AG09319 (cell line): ENCODE measurements at places on chromosomes 2 and 18.

GRCh38 chr2:176165370-176166050, 8.4 kb downstream of the HOXD3 start:
- DNase-seq = no peak

DNA sequence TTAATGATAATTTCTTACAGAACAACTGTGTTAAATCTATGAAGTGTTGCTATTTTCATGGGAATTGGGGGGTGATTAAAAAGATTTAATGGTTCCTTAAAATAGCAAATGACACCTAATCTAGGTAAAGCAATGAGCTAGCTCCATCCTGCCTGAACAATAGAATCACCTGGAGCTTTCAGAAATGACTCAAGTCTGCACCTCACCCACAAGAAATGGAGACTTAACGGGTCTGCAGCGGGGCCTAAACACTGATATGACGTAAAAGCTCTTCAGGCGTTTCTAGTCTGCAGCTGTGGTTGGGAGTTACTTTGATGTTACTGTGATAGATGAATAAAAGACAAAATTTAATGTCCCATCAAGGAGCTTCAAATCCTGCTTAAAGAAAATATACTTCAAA, 328.2 kb downstream of the RND3 start:
- DNase-seq = no peak

- DNase-seq = no peak
These were observed 7.7 kb upstream of the STPG4 start for GRCh38 chr2:47162780-47163179.

- no peak for DNase-seq
These were observed 196.4 kb downstream of the HRH4 start for GRCh38 chr18:24656551-24657443.

- no peak for DNase-seq
These were observed 393.0 kb upstream of the SALL3 start for GRCh38 chr18:78586586-78586985.

- DNase-seq = no peak
These were observed 21.3 kb downstream of the POU3F3 start for GRCh38 chr2:104875262-104875661.

DNA sequence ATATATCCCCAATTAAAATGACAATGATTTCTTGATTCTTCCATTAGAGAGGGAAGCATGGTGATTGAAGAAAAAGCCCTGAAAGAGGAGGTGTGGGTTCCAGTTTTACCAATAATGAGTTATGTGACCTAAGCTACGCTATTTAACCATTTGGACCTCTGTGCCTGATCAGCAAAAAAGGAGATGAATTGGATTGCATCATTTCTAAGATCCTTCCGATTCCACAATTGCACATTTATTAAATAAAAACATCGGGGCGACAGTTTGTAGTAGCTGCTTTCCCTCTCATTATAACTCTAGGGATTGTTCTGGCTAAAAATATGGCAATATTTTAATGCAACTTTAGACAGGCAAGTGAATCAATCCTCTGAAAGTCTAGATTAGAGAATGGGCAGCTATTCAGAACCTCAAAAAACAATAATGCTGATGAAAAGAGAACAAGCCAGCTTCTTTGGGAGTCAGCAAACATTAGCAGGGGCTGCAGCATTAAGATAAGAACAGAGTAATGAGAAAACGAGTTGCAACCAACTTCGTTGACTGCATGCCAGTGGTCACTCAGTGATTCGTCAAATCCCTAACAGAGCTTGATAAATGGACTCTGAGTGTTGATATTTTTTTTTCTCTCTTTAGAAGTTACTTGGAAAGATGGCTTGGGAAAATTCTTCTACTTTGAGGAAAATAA, 301.2 kb downstream of the AGPS start:
- no peak for DNase-seq

GRCh38 chr2:30776831-30777635, 30.2 kb downstream of the CAPN13 start:
- DNase-seq = no peak

- no peak for DNase-seq
These were observed 216.7 kb downstream of the TMX3 start for GRCh38 chr18:68498185-68498584.

DNA sequence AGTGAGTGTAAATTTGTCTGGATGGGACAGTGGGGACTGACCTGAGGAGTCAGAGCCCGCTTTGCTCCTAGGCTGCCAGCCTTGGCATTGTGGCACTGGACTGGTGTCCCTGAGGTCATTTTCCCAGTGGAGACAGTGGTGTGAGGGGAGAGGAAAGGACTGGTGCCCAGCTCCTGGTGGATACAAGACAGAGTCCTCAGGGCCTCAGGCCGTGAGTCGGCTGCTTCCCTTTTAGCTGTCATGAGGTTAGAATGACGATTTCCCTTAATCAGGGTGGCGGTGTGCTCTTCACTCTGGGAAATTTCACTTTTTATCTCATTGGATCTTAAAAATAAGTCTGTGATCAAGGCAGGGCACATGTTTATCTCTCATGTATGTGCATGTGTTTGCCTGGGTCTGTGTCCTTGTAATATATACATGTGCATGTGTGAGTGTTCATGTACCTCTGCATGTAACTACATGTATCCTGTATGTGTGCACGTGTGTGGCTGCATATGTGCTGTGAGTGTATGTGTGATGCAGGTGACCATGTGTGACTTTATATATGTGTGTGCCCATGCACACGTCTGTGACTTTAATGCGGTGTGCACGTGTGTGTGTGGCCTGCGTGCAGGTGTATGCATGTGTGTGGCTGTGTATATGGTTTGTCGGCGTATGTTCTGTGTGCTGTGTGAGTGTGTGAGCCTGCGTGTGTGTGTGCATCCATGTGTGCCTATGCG, 55.7 kb downstream of the GLI2 start:
- no peak for DNase-seq

DNA sequence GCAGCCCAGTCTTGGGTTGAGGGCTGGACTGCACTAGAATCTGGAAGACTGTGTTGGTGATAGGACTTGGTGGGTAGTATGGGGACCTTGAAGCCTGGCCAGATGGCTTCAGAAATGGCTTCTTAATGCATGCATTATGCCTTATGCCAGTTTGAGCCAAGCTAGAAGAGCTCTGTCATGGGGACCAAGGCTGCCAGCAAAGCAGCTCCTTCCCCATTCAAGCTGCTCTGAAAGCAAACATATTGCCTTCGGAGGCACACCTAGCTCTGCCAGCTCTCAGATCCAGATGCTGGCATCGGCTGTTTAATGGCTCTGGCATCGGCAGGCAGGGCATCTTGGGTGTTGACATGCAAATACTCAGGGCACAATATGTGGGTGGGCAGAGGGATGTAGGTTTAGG, 59.0 kb upstream of the IGFBP5 start:
- no peak for DNase-seq

GRCh38 chr18:25795213-25795612, 295.2 kb downstream of the SS18 start:
- DNase-seq = no peak

DNA sequence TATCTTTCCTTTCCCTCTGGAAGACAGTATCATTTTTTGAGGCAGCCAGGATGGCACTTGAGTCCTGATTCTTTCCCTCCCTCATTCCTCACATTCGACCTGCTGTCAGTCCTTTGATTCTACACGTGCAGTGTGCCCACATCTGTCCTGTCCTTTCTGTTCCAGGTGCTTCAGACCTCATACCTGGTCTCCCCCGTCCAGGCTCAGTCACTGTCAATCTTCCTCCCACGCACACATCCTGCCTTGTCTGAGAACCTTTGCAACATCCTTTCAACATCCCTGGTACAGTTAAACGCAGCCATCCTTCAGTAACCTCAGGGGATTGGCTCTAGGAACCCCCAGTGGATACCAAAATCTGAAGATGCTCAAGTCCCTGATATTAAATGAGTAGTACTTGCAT, 10.1 kb downstream of the BCL2 start:
- DNase-seq = no peak

DNA sequence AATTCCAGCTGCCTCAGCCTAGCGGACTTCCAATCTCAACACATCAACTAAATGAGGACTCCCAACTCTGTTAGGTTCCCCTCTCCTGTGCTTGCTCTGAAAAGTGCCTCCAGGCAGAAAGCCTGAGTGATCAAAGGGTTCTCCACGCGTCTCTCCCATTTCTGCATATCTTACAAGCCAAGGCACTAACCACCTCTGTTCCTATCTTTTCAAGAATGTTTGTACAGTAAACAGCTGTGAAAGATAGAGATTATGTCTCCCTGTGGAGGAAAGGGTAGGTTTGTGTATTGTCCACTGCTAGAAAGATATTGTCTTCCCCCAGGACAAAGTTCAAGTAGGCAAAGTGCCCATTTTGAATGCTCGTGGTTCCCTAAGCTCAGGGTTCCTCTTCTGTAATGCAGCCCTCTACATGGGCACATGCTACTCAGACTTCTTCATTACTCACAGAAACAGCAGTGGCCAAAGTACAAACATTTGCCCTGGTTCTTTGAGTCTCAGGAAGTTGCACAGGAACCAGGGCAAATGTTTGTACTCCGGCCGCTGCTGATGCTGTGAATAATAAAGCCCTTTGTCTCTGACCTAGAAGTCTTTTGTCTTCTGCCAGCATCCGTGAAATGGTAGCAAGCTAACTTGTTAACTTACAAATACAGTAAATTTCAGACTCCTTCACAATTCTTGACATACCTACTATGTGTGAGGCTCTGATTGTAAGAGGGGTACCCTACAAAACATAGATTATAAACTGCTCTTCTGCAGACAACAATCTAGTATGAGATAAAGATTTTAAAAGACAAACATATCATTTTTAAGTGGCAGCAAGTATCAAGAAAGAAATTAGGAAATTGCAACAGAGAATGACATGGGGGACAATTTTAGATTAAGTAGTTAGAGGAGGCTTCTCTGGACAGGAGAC, 44.5 kb downstream of the PKDCC start:
- DNase-seq = no peak
